Trophoblast cell (in vitro differentiated cells and primary cell): ENCODE measurements at places on chromosomes 3 and 15.

DNA sequence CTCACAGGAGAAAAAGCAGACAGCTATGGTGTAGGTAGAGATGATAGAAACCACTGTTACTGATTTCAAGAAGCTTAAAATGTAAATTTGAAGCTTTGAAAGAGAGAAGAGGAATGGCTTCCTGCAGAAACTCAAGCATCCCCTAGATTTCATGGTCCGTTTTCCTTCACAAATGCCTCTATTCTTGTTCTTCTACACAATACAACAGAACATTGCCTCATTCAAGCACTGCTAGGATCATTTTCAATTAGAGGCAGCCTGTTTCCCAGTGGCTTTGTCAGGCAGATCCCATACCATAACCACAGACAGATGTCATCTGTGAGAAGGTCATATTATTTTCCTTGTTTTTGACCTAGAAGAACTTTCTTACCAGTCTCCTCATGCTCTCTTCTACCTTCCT, 77.9 kb upstream of the SPRED1 start:
- no peak for DNase-seq

DNA sequence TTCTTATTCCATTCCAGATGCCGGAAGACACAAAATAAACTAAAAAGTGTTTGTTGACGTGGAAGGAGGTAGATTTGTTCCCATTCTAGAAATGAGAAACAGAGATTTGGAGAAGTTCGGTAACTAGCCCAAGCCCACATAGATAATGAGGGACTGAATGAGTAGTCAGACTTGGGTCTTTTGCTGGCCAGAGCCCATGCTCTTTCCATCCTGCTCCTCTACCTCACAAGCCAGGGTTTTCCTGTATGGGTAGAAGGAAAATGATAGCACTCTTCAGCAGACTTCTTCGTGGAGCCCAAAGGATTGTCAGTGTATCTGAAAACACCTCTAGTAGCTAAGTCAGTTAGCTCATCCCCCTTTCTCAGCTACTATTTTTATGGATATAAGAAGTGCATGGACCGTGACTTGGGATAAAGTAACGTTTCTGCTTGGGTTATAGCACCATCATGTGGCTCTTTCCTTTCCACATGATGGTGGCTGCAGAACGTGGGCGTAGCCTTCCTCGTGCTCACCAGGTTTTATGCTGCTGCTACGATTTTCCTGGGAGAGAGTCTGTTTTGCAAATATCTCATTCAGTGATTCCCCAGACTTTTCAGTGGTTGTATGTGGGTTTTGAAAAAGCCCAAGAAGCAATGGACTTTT, 84.6 kb downstream of the DGKG start:
- peak; percentile 51 for DNase-seq

DNA sequence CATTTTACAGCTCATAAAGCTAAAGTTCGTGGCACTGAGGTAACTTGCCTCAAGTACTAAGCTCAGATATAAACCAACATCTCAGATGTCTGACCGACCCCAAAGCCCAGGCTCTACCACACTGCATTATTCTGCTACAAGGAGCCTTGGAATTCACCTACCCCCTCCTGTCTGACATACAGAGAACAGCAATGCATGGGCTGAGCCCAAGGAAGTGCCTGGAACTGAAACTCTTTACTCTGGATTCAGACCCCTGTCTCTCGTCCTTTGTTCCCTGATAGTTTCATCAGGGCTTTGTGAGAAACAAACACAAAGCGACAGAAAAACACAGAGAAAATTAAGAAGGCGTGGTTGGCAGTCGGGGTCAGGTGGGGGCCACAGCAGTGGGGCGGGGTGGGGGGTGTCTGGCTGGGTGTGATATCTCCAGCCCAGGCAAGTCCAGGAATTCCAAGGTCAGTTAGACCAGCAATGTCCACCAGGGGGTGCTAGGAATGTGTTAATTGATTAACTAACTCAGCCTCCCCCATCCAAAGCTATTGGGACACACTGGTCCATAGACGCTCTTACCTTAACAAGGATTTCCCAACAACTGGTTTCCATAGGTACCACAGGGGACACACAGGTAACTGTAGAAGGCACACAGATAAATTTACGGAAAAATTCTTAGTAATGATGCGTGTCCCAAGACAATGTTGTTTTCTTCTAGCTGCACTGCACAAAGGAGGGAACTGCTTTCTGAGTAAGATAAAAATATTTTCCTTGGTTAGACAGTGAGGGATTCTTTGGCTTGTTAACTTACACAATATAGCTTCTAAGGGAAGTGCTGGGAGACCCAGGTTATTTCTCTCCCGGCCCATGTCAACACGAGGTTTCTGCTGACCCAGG, 18.8 kb upstream of the SSUH2 start:
- peak; percentile 68 for DNase-seq

GRCh38 chr3:44685128-44685800, 27.2 kb upstream of the ZNF502 start:
- DNase-seq = no peak

DNA sequence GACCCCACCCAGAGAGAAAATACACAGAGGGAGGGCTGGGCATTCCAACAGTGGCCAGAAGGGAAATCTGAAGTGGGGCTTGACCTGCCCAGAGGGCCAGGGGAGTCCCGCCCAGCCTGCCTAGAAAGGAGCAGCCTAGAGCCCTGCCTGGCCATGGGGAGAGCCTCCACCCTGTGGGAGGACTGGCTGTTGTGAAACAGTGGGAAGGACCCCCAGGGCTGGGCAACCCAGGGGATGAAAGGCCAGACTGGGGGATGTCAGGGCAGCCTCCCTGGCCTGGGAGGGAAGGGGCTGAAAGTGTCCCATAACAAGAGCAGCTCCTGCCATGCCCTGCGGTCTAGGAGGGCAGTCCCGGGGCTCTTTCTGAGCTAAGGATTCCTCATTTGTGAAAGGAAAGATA, 69.0 kb downstream of the SLC12A8 start:
- DNase-seq = no peak

DNA sequence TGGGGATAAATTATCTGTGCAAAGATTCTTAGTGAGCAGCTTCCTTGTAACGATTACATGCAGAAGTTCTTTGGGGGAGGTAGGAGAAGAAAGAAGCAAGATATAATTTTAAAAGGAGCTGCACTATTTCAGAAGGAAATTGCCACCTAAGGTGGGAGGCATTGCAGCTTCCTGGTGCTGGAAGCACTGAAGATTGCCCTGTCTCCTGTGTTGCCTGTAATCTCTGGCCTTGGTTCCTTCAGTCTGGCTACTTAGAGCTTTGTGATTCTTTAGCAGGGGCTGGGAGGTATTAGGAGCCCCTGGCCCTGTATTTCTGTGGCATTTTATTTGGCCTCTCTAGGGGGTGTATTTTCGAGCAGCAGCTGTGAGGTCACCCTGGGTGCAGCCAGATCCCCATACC, 35.5 kb downstream of the CACNA2D3 start:
- no peak for DNase-seq

- peak; percentile 48 for DNase-seq
Measured at GRCh38 chr15:67196672-67197363, 57.6 kb downstream of the AAGAB start.

DNA sequence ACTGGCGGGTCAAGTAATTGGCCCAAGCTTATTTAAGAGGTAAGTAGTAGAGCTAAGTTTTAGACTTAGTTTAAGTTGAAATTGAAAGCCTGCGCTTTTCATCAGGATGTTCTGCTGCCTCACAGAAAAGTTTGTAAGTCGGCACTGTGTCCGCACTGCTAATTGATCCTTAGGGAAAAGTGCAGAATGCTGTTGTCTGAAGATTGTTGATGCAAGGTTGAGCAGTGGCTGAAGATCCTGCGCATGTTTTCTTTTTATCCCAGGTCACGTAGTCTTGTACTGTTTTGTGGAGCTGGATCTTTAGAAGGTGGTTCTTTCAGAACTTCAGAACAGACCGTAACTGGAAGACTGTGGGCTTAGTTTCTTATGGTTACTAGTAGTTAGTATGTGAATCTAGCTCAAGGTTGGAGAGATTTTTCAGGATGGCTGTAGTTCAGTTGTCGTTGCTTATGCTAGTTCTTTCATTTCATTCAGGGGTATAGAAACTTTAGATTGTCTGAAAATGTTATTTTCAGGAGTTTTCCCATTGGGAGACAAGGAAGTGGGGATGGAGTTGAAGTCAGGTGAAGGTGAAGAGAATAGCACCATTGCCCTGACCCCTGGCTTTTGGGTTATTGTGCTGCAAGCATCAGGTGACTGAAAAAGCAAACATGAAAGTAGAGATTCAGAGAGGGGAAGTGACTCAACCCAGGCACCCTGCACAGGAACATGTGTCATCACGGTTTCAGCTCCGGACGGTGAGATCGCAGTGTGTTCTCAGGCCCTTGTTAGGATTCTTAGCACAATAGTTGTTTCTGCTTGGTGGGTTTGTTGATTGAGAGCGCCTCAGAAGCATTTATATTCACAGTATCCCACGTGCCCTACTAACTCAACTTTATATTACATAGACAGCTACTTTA, 32.8 kb downstream of the AKAP13 start:
- DNase-seq = peak; percentile 66

DNA sequence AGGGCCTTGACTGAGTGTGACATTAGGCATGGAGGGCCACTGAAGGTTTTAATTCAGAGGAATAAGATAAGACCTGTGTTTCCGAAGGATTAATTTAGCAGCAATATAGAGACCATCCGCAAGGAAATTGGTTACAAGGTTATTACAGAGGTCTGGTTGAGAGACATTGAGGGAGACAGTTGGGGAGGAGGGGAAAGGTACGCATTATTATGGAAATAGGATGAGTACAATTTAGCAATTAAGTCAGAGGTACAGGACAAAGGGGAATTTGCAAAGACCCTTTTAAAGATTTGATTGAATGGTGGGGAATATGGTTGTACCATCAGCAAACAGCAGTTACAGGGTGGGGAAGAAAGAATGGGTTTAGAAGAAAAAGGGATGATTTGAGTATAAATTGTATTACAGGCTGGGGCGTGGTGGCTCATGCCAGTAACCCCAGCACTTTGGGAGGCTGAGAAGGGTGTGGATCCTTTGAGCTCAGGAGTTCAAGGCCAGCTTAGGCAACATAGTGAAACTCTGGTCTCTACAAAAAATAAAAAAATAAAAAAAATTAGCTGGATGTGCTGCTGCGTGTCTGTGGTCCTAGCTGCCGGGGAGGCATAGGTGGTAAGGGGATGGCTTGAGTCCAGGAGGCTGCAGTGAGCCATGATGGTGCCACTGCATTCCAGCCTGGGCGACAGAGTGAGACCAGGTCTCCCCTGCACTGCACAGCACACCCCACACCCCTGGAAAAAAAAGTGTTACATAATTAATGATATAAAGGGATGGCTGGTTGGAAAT, 11.3 kb downstream of the ARL8B start:
- DNase-seq = no peak

- DNase-seq = no peak
Measured at GRCh38 chr3:133884887-133885711, 10.6 kb downstream of the RAB6B start.

DNA sequence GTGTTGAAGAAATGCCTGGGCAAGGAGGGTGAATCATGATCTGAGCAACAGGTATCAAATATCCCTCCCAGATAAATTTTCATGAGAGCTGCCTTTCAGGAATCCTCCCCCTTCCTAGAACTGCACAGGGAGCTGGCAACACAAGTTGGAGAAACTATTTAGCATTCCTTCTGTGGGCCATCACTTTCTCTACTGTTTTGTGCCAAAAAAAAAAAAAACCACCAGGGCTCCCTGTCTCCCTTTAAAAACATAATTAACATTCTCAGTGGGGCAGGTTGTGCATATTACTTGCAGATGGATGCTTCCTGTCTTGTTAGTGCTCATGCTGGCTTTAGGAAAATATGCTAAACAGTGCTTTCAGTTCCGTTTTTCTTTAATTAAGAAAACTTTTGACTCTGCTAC, 234.9 kb upstream of the LMCD1 start:
- DNase-seq = no peak

DNA sequence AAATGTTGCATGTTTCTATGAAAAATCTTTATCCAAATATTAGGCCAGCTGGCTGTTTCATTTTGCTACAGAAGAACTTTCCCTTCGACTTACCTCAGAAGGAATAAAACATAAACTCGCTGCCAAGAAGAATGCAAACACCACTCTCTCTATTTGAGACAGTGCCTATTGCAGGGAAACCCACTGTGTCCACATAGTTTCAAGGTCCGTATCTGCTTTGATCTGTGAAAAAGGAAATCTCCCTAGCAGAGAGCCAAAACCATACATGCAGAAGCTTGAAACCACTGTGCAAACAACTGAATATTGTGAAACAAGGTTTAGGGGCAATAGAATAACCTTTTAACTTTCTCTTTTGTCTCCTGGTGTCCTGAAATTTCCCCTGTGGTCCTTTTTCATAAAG, 35.0 kb upstream of the CAPN7 start:
- DNase-seq = no peak

- DNase-seq = no peak
Measured at GRCh38 chr3:39453134-39453533, 14.3 kb upstream of the MOBP start.

GRCh38 chr3:184154885-184155643, at the start of gene DVL3:
DVL3 (plus strand) TSS chr3:184155377; CDS start chr3:184155636, 259 bp downstream.
- peak; percentile 60 for DNase-seq

GRCh38 chr15:63378946-63379345, 2.7 kb downstream of the CA12 start:
- no peak for DNase-seq

DNA sequence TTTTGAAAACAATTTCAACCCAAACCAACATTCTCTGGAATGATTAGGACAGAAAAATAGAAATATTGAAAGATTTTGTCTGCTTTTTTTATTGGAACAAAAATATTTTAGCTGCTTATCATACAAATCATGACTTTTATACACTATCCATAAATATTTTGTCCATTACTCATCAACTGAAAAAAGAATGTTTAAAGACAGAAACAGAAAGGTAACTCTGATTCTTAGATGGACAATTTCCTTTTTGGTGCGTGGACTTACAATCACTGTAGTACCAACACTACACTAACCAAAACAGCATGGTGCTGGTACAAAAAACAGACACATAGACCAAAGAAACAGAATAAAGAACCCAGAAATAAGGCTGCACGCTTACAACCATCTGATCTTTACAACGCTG, 582.8 kb upstream of the CCDC54 start:
- no peak for DNase-seq

- DNase-seq = no peak
Measured at GRCh38 chr15:100196326-100197058, 145.3 kb downstream of the ADAMTS17 start.

GRCh38 chr3:128503164-128503651, 10.2 kb upstream of the GATA2 start:
- DNase-seq = no peak

DNA sequence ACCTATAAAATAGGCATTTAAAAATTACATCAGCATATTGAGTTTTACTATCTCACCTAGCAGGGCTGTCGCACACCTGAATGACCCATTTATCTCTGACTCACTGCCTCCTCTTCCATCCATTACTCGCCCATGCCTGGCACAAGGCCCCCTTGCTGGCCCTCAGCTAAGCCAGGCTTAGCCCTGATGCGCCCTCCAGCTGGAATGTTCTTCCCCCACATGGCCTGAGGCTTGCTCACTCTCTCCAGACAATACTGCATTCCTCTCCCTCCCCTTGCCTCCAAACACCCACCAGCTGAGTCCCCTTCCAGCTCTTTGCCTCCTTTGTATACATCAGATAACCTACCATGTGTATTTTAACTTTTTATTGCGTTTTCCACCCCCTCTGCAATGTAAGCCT, 7.2 kb downstream of the SH3BP5 start:
- peak; percentile 78 for DNase-seq

- no peak for DNase-seq
Measured at GRCh38 chr3:190588570-190588969, 74.7 kb downstream of the IL1RAP start.
